ENCODE measurements at places on chromosomes 12 and 14.

DNA sequence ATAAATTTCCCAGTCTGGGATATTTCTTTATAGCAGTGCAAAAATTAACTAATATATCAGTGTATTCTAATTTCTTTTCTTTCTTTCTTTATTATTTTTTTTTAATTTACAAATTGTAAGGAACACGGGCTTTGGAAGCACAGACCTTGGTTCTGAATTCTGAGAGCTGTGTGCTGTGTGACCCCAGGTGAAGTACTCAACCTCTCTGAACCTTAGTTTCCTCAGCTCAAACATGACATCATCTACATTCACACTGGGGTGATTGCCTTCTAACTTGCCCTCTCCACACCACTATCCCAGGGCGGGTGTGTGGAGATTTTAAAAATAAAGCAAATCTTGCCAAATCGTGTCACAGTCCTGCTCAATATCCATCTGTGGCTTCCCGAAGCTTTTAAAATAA, 282.8 kb downstream of the C12orf75 start:
- DNase-seq: no peak

DNA sequence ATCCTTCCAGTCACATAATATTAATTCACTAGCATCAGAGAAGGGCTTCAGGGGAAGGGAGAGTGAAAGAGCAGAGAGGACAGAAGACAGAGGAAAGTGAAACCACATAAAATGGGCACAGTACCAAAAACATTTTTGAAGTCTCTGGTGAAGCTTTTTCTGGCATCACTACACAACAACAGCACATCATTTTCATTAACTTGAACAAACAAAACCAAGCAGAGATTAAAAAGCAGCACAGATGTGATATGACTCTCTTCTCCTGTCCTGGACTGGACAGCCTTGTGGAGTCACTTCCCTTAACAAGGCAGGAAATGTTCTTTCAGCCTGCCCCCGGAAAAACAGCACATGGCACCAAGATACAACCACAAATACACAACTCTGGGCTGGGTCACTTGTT, 112.0 kb downstream of the TSPAN8 start:
- peak; percentile 79 for DNase-seq

- DNase-seq: peak; percentile 31
Observed at GRCh38 chr14:22887260-22887989, 4.4 kb downstream of the REM2 start.

- no peak for DNase-seq
Observed at GRCh38 chr14:22502007-22502406, 87.0 kb downstream of the DAD1 start.

DNA sequence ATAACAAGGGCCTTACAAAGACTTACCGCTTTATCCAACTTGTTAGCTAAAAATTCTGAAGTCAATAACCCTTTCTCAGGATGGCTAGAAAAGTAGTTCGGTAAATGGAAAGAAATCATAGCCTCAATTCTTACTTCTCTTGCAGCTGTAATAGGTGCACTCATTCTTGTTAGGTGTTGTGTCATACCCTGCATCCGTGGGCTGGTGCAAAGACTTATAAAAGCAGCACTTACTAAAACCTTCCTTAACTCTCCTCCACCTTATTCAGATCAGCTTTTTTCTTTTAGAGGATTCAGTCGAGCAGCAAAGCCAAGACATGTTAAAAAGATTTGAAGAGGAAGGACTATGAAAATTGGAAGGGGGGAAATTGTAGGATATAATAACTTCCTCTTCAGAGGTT, 238.2 kb upstream of the DIO3 start:
- DNase-seq: no peak

- no peak for DNase-seq
Observed at GRCh38 chr14:99657645-99658155, 12.8 kb downstream of the HHIPL1 start.
